GM04504 (cell line): ENCODE measurements at places on chromosomes 7 and 10.

DNA sequence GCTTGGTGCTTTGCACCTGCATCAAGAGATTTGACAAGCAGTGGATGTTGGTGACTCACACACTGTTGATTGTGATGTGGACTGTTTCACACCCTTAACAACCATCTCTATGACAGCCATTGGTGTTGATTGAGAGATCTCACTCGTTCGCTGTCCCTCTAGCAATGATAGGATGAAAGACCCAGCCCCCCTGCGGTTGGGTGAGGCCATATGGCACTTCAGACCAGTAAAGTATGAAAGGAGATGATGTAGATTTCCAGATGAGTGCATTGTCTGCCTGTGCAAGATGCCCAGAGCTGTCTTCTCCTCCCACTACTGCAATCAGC, 138.7 kb upstream of the PRR15 start:
- DNase-seq, result no peak

DNA sequence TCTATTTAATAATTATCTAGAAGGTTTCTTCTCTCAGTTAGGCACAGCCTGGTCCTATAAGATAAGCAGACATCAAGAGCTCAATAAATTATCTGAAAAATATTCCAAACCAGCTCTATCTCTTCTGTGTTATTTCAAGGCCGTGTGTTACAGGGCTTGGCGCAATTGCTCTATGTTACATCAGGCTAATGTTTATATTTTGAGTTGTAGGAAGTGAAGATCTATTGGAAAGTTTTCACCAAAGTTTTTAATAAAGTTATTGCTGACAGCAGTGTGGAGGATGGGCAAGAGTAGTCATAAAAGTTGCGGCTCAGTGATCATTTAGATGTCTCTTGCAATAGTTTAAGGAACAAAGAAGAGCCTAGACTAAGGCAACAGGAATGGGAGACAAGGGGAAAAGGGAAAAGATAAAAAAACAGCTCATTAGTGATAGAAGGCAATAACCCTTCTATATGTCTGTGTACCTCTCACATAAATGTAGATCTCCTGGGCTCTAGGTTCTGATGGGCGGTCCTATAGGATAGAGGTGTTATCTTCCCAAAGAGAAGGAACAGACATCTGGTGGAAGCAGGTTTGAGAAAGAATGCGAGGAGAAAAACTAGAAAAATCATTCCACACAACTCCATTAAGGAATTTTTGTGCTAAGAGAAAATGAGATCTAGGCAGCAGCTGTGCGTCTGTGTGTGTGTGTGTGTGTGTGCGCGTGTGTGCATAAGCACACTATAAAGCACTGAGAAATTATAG, 5.9 kb upstream of the ANKRD7 start:
- no peak for DNase-seq

- DNase-seq, result no peak
Measured at GRCh38 chr7:110803602-110804143, 287.3 kb upstream of the LRRN3 start.

DNA sequence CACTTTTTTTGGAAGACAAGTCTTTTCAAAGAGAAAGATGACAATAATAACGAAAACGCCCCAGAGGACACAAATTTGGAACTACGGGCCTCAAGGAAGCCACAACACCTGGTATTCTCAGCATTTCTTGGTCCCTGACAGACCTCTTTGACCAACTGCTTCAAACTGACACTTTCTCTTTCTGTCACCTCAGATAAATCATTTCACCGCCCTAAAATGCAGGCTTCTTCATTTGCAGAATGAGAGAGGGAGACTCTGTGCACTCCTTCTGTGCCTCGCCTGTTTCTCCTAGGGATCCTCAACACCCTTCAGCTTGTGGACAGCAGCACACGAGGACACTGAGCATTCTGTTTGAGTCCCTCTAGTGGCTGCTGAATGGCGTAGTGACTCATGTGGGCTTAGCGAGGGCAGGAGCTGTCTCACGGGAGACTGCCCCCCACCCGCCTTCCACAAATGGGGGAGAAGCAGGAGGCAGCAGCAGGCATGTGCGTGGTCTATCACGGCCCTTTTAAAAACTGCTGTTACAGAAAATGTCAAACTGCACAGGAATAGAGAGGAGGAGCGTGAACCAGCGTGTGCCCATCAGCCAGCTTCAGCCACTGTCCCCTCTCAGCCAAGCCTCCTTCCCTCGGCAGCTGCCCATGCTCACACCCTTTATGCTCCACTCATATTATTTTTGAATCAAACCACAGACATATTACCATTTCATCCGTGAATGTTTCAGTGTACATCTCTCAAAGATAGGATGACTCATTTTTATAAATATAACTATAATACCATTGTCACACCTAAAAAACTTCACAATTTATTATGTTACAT, 41.4 kb downstream of the GSDME start:
- no peak for DNase-seq

GRCh38 chr10:35986756-35987502, 344.8 kb upstream of the FZD8 start:
- DNase-seq, result no peak
